Colonic mucosa (tissue), 4 donors: ENCODE measurements at places on chromosomes 5 and 9.

GRCh38 chr9:133448487-133448972 lies 11.2 kb upstream of the CACFD1 start:
- no peaks in the 10 kb centered on the region for H3K27me3 ChIP-seq
- no peak overlapping the region for H3K4me3 ChIP-seq
- DNase-seq, result no peak
- no peak overlapping the region for H3K27ac ChIP-seq

DNA sequence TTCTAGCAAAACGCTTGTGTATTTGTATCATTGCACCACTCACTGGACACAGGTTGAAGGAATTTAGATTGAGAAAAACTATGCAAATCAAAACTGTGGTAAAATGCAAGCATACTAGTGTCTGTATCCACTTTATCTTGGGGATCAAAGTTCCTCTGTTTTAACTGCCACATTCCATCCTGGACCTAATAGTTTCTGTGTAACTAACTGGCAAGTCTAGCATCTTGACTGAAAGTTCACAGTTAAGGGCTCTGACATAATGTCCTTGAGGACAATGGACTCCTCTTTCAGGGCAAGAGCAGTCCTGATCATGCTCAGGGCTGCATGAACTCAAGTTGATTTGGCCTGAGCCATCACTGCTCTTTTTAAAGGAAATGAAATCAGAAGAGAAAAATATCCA lies 30.7 kb downstream of the NFIB start:
- H3K4me1 ChIP-seq, result no peaks in the 10 kb centered on the region
- no peak overlapping the region for H3K4me3 ChIP-seq
- DNase-seq, result no peak
- H3K36me3 ChIP-seq, result no peaks in the 10 kb centered on the region
- no peaks in the 10 kb centered on the region for H3K27me3 ChIP-seq

GRCh38 chr9:130672933-130673615 lies 8.7 kb downstream of the PRDM12 start:
- DNase-seq, result no peak
- H3K4me3 ChIP-seq, result no peak overlapping the region
- no peak overlapping the region for H3K27ac ChIP-seq
- H3K36me3 ChIP-seq, result no peaks in the 10 kb centered on the region
- peaks cover 2% of the 10 kb centered on the region for H3K27me3 ChIP-seq
- no peaks in the 10 kb centered on the region for H3K4me1 ChIP-seq

DNA sequence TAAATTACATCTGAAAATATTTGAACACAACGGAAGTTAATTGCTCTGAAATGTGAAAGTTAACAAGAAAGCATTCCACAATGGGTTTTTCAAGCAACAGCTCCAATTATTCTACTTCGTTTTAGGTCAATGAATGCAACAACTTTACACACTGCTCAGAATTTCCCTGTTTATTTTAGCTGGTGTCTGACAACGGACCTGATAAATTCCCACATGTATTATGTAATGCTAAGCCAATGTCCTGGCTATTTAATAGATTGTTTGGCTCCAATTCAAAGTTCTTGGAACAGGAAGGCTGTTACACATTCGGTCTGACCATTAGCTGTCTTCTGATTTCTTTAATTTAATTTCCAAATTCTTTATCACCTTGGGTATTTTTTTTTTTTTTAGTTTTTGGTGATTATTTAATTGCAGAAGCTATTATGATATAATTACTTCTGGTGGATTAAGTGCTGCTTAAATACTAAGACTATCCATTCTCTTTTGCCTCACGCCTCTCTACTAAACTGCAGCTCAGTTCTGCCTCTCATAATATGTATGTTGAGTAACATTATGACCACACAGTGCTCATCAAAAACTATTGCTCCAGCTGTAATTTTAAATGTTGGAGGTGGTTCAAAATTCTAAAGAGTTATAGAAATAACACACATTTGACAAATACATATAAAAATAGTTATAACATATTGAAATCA lies 57.9 kb downstream of the MEF2C start:
- no peaks in the 10 kb centered on the region for H3K4me1 ChIP-seq
- no peak overlapping the region for H3K4me3 ChIP-seq
- DNase-seq, result no peak
- no peaks in the 10 kb centered on the region for H3K27me3 ChIP-seq
- peak overlapping the region; percentile 3 for H3K27ac ChIP-seq
- no peaks in the 10 kb centered on the region for H3K36me3 ChIP-seq

- H3K4me1 ChIP-seq, result peaks cover 5% of the 10 kb centered on the region
- peaks cover 14% of the 10 kb centered on the region for H3K36me3 ChIP-seq
- no peak overlapping the region for H3K4me3 ChIP-seq
Measured at GRCh38 chr9:127941062-127941960, 3.7 kb upstream of the DPM2 start.

- no peak for DNase-seq
- H3K36me3 ChIP-seq, result no peaks in the 10 kb centered on the region
- no peaks in the 10 kb centered on the region for H3K4me1 ChIP-seq
- no peak overlapping the region for H3K4me3 ChIP-seq
- peak overlapping the region; percentile 5 for H3K27ac ChIP-seq
- H3K27me3 ChIP-seq, result no peaks in the 10 kb centered on the region
Measured at GRCh38 chr9:437574-438001, 222.9 kb downstream of the DOCK8 start.
